Testis (tissue), 5 donors: ENCODE measurements at places on chromosomes 11 and 22.

- H3K4me3 ChIP-seq = no peak overlapping the region
- H3K27me3 ChIP-seq = no peaks in the 10 kb centered on the region
- no peak for DNase-seq
- no peaks in the 10 kb centered on the region for H3K36me3 ChIP-seq
Measured at GRCh38 chr11:127972816-127973215, 614.5 kb downstream of the ETS1 start.

DNA sequence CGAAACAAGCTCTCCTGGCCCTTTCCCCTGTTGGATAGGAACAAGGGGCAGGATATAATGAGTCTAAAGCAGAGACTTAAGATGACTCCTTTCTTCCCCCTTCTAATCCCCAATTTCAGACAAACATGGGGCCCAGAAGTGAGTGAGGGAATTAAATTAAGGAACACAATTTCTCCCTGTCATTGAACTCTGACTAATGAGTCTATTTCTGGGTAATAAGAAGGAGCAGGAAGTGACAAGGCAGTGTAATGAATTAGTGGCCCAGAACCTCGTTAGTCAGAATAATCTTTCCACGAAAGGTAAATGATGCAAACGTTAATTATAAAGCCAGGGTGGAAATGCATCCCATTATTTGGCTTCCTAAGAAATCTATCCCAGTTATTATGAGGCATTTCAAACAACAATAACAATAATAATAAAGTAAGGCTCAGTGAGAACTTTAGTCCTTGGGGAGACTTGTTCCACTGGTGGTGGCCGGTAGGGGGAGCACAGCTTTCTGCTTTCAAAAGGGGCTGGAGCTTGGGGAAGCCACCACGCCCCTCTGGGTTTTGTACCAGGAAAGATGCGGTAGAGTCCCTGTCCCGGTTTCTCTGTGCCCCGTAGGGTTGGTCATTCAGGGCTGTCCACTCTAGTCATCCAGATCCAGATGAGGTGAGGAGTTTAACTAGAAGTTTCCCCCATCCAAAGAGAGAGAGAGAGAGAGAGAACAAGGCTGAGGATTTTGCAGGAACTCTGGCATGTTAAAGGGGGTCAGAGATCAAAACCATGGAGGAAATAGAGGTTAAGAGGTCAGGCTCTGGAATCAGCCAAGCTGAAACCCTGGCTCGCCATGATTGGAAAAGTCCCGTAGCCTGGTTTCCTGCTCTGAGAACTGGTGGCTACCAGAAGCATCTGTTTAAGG lies 298.3 kb downstream of the NTM start:
- H3K36me3 ChIP-seq = no peaks in the 10 kb centered on the region
- H3K27ac ChIP-seq = no peak overlapping the region
- peak; percentile 47 for DNase-seq
- H3K4me1 ChIP-seq = no peaks in the 10 kb centered on the region

GRCh38 chr11:123431619-123432018 lies 1.6 kb downstream of the GRAMD1B start:
- H3K27ac ChIP-seq = no peak overlapping the region
- no peaks in the 10 kb centered on the region for H3K36me3 ChIP-seq
- no peaks in the 10 kb centered on the region for H3K27me3 ChIP-seq

DNA sequence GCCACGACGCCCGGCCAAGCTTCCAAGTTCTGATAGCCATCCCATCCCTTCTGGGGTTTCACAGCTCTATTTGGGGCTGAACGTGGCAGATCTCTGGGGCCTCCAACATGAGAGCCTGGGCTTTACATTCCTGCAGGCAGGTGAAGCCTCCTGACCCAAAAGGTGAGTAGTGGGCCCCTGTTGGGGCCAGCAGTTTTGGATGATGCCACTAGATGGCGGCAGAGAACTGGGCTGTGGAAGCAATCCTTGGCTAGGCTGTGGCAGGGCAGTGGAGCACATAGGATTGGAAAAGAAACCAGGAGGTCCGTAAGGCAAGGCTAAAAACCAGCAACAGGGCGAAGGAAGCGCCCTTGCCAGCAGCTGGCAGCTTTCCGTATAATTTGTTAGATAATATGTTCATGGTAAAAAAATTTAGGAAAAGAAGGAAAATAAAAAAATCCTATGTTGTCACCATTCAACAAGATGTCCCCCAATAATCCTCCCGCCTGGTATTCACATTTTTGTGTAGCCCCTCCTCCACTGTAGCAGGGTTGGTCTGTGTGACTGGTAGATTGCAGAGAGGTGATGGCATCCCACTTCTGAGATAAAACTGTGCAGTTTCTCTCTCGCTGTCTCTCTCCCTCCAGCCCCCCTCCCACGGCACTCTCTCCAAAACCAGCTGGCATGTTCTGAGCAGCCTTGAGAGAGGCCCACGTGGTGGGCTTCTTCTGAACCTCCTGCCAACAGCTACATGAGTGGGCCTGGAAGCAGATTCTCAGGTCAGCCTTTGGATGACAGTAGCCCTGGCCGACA lies 43.6 kb upstream of the OR4B1 start:
- no peaks in the 10 kb centered on the region for H3K36me3 ChIP-seq
- no peaks in the 10 kb centered on the region for H3K27me3 ChIP-seq
- H3K4me1 ChIP-seq = peaks cover 9% of the 10 kb centered on the region
- H3K4me3 ChIP-seq = no peak overlapping the region
